ENCODE measurements at places on chromosomes 5 and 9. TPM values are rescaled to one million over a fixed set of nuclear protein-coding genes. Genes with fewer than 3 reads are reported as not detected.

The DCAF12 gene
- 64.7 TPM for polyA plus RNA-seq

- no peak for DNase-seq
These were observed 67.2 kb downstream of the KCTD16 start for GRCh38 chr5:144237851-144238250.

DNA sequence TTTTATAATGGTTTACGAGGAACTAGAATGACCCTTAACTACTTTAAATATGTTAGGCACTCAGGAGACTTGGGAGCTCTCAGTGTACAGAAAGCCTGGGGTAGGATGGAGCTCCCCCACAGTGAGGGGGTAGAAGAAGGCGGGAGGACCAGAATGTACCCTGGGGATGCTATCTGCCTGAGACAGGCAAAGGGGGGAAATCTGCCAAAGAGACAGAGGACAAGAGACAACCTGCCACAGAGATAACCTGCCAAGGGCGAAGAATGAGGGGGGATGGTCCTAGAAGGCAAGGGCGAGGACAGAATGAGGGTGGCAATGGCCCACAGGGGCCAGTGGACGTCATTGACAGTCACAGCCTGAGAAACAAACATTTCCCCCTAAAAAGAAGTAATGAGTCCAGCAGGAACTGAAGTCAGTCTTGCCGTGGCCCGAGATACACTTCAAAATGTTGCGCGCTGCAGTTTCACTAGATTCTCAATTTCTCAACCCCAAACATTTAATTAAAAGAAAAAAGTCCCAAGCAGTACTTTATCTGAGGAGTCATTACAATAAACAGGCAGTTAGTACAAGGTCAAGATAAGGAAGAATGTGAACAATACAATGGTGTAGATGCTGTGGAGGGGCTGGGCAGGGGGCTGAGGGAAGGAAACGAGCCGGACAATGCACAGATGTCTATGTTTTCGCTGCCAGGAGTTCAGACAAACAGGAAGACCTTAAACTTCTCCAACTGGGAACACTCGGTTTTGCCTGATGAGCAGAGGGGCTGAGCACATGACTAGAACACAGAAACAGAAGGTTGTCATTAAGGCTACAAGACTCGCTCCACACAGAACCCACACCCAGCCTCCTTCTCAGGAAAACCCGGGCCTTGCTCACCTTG lies 125.0 kb downstream of the LHFPL2 start:
- no peak for DNase-seq

GRCh38 chr9:104869811-104870210 lies 58.1 kb downstream of the ABCA1 start:
- DNase-seq, result no peak

DNA sequence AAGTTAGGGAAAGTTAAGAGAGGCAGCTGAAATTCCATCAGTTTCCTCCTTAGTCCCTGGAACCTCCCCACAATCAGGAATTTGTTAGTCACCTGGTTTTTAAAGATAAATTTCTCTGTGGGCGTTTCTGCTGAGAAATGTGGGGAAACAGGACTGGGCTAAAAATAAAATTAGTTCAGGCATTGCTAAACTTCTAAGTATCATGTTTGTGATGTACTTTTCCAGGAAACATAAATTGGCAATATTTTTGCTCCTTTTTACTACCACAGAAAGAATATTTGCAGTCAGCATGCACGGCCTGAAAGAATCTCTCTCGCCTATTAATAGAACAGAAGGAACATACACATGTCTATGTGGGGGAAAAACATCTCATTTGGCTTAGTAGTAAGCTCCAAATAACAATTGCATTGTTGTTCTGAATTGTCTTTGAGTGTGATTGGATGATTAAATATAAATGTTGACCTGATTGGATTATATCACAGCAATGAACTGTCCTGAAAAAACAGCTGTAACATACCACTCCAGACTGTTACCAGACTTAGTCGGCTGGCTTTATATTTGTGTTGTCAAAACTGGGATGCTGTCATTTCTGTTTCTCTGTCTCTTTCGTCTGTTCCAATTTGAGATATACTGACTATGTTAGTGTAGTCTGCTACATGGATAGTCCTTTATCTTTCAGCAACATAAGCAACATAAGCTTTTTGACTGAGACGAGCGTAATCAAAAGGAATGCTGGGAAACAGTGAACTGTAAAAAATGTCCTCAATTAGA lies 12.9 kb downstream of the TJP2 start:
- DNase-seq, result peak; percentile 46

- no peak for DNase-seq
These were observed 48.2 kb upstream of the JAK2 start for GRCh38 chr9:4936823-4937222.

DNA sequence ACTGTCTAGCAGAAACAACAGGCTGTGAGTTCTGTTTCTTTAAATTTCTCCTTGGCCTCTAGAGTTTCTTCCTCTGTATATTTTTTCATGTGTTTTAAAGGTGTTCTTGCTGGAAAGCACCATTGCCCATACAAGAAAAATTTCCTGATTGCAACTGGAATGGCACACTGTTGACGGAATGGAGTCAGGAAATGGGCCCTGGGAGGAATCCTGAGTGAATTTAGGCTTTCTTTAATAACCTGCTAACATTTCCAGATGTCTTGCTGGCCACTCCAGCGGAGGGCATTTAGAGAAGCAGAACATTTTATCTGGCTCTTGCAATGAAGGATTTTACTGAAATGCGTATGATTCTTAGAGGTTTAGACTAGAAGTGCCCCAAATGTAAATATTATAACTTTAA lies 736.3 kb downstream of the TAF11L14 start:
- DNase-seq, result no peak

GRCh38 chr5:89954916-89955315 lies 454.6 kb downstream of the CETN3 start:
- DNase-seq, result no peak

- DNase-seq, result no peak
These were observed 19.3 kb downstream of the QRFP start for GRCh38 chr9:130877300-130877699.

DNA sequence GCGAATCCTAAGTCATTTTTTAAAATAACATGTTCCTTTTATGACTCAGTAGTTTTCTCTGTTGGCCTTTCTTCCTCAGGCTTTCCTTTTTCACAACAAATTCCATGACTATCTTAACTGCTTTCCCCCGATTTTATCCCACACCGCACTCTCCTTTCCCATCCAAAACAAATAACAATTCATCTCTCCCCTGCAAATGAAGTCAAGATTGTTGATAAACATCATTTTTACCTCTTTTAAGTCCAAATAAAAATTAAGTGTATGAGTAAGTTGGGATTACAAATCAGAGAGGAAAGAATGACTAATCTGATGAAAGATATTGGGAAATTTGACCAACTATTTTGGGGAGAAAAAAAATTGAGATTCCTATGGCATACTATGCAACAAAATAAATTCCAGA lies 47.3 kb downstream of the SEC61B start:
- no peak for DNase-seq

GRCh38 chr5:52998552-52999313 lies 9.6 kb downstream of the ITGA2 start:
- DNase-seq, result no peak

DNA sequence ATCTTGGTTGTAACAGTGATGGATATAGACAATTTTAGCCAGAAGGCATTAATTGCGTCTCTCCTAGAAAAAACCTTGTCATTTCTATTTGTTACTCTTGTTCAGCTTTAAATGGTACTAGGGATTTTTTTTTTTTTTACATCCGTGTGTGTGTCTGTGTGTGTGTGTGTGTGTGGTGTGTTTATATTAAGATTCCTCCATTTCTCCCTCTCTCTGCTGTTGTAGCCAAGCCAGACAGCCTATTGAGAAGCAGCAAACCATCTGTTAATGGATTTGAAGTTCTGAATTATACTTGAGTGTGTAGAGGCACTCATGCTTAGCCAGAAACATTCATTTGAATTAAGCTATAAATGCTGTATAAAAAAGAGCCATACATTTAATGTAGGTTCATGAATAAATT lies 72.3 kb downstream of the SLF1 start:
- peak; percentile 60 for DNase-seq
